ENCODE measurements at places on chromosomes 12 and 14.

DNA sequence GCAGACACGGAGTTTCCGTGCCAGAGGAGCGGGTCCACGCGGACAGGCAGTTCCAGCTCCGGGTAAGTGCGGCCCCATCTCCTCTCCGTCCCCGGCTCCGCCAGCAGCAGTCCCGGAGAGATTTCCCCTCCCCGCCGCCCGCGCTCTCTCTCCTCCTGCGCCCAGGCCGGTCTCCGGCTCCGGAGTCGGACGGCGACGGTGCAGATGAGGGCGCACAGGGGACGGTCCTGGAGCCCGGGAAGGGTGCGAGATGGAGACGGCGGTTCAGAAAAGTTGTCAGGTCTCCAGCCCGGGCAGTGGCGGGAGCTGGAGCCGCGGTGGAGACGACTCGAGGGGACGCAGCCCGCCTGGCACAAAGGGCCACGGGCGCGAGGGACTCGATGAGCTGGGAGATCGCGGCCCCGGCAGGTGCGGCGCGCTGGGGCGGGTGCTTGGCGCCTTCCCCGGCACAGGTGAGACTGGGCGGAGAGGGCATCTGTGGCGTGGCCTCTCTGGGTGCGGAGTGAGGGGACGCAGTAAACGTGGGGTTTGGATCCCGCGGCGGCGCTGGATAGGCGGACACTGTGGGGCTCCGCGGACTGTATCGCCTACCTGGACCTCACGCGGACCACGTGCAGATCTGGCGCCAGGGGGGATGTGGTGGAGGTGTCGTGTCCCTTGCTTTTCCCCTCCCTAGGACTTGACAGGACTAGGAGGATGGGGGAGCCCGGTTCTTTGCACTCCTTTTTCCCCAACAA is 1540.3 kb upstream of the TMEM132C start:
- DNase-seq, result no peak

DNA sequence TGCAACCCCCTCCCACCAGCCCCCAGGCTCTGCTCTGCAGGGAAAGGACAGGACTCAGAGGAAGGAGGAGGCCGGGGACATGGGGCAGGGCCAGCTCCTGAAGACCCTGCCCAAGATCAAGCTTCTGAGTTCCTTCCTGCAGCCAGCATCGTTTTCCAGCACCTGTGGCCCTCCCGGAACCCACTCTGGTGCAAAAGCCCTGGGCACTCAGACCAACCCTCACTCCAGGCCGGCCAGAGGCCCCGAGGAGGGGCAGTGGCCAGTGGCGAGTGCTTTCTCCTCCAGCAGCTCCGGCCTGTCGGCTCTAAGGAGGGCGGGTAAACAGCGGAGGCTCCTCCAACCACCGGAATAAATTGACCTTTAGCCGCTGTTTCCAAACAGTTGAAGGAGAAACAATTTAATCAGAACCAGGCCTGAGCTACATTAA is 10.8 kb downstream of the TMEM179 start:
- no peak for DNase-seq

DNA sequence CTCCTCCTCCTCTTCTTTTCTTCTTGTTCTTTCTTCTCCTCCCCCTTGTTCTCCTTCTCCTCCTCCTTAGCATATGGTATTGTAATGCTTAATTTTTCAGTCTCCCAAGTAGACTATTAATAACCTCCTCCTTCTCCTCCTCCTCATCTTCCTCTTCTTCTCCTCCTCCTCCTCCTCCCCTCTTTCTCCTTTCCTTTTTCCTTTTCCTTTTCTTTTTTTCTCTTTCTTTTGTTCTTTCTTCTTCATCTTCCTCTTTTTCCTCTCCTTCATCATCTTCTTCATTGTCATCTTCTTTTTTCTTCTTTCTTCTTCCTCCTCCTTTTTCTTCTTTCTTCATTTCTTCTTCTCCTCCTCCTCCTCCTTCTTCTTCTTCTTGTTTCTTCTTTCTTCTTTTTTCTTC is 251.6 kb upstream of the ARHGAP5 start:
- DNase-seq, result no peak

DNA sequence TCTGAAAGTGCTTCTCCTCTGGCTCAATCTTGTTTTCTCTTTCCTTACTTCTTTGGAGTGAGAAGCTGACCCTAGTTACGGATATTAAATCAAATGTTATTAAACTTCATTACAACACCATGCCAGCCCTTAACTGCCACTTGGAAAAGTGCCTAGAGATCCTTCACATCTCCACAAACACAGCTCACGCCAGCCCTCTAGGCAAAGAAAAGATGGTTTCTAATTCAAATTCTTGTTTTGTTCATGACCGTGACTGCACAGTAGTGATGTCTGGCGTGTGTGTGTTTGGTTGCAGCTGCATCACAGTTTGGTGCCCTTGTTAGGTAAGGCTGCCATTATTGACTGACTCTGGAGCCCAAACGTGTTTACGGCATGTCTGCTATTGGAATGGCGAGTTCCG is 113.0 kb downstream of the BEGAIN start:
- no peak for DNase-seq

DNA sequence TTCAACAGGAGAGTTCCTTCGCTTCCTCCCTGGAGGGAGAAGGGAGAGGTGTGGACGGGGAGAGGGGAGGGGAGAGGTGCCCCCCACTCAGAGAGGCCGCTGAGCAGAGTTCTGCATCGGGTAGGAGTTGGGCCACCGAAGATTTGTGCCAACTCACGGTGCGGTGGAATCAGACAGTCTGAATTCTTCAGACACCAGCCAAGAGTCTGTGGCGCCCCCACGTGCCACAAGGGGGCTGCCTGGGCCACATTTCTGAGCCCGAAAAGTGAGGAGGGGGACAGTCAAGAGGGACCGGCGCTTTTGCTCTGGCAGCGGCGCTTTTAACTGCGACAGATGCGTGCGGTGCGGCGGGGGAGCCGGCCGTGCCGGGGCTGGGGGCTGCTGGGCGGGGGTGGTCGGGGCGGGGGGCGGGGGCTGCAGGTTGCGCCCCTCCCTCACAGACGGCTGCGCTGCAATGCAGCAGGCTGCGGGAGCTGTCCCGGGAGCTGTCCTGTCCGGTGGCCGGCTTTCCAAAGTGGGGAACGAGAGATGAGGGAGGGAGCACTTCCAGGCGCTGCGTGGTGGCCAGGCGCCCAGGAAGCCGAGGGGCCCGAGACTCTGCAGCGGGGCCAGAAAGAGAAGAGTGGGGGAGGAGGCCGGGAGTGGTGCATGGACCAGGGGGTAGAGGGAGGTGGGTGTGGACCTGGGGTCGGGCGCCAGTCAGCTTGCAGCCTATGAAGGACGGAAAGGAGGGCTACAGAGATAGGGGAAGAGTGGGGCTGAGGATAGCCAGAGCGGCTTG is 975 bp upstream of the RTL1 start:
- no peak for DNase-seq

GRCh38 chr12:14621826-14622225 is 54.1 kb upstream of the PLBD1 start:
- no peak for DNase-seq

- no peak for DNase-seq
Observed at GRCh38 chr14:101372894-101373620, 188.2 kb upstream of the DIO3 start.

DNA sequence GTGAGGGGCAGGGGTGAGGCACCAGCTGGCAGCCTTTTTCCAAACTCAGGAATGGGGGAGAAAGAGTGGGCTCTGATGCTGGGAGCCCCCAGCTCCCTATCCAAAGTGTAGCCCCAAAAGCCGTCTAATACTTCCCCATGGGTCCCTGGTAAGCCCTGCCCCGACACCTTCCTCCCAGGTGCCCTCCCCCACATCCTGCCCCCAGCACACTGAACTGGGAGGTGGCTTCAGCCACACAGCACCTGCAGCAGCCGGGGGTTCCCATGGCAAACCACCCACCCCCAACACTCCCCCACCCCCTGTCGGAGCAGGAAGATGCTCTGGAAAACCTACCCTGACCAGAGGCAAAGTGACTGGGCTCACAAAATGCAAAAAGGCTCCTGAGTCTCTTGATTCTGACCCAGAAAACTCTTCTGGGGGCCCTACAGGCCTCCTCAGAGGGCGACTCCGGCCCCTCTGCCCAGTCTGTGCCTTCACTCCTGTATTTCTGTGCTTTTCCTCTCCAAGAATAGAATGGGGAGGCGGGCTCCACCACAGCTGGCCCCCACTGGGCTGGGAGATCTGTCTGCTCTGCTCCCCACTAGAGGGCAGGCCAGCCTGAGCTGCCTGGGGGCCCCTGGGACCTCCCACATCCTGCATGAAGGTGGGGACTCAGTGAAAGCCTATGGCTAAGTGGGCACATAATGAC is 81.6 kb downstream of the ITPK1 start:
- peak; percentile 13 for DNase-seq

GRCh38 chr12:132238884-132239283 is 90.5 kb downstream of the GALNT9 start:
- DNase-seq, result no peak

DNA sequence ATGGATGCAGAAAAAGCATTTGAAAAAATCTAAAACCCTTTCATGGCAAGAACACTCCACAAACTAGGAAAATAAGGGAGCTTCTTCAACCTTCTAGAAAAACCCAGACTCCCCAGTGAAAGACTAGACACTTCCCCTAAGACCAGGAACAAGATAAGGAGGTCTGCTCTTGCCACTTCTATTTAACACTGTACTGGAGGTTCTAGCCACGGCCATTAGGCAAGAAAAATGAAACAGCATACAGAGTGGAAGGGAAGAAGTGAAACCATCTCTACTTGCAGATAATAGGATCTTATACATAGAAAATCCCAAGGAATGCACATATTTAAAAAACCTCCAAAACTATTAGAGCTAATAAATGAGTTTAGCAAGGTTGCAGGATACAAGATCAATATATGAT is 42.3 kb downstream of the CHGA start:
- DNase-seq, result no peak

DNA sequence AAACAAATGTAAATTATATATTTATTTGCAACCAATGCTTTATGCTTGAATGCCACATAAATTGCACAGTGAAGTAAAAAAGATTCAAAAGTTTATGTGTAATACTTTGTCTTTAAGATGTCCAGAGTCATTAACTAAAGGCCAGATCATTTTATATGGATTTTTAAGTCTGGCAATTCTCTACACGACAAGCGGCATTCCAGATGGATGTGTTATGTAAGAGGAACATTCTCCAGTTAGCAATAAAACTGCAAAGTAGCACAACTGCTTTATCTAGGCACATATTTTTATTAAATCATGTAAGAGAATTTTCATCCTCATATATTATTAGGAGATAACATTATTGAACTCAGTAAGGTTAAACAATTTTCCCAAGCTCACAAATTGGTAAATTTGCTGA is 1717.7 kb upstream of the SEL1L start:
- no peak for DNase-seq

GRCh38 chr14:41360126-41360525 is 246.6 kb upstream of the LRFN5 start:
- no peak for DNase-seq

- DNase-seq, result no peak
Observed at GRCh38 chr12:30839643-30840220, 85.0 kb upstream of the CAPRIN2 start.

- no peak for DNase-seq
Observed at GRCh38 chr12:75212072-75212471, 2.4 kb upstream of the KCNC2 start.

- no peak for DNase-seq
Observed at GRCh38 chr14:26621364-26621763, 23.5 kb upstream of the NOVA1 start.

DNA sequence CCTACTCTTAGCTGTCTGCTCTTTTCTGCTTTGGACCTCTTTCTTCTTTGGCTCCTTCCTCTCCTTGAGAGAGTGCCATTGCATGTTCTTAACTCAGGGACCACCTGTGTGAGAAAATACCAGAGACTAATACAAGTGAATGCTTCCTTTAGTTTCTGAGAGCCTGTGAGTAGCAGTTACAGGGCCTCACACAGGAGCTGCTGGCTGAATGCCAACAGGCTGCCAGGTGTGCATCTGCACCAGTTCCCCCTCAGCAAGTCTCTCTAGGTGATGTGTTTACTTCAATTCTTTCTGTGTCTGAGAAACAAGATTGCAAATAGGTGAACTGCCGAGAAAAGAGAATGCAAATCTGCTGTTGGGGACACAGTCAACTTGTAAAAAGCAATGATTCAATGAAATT is 108.2 kb downstream of the STXBP6 start:
- no peak for DNase-seq

- DNase-seq, result no peak
Observed at GRCh38 chr12:47797441-47797840, 22.3 kb downstream of the HDAC7 start.

GRCh38 chr14:101194373-101195308 is 291.1 kb upstream of the RTL1 start:
- DNase-seq, result no peak

DNA sequence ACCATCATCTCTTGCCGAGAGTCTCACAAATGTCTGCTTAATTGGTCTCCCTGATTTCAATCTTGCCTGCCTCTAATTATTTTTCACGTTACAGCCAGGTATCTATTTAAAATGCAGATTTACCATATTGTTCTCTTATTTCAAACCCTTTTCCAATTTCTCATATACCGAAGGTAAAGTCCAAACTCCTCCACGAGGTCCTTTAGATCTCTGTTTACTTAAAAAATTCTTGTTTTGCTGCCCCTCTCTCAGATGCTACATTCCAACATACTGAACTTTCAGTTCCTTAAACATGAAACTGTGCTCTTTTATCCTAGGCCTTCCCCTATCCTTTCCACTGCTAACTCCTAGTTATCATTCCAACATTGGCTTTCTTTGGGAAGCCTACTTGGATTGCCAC is 363.9 kb downstream of the CEP128 start:
- DNase-seq, result no peak

DNA sequence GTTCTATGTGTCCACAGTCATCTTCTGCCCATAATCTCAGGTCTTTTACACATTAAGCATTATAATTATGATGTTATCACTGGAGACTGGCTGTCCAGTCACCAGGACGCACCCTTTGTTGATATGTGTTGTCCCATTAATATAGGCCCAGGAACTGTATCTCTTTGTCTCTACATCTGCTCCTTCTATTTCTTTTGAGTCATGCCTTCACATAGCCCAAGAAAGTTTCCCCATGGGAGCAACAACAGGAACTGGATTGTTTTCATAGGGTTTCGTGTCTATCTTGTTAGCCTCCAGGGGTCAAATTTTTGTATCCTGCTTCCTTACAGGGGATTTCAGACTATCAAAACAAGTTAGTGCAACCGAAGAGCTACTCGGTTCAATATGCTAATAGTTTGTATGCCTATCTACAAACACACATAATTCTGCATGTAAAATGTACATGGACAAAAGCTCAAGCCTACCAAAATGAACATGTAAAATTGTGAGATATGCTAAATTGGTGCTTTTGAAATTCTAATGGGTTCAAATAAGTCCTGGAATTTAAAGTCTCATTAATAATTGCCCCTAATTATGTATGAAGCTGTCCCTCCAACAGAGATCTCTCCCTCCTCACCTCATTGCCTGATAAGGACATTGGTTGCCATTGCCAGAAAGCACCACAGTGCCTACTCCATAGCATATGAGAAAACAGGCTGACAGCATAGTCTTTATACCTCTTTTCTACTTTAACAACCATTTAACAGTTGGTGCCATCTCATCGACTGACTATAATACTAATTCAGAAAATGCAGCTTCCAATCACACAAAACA is 99.8 kb upstream of the DIO2 start:
- no peak for DNase-seq

- no peak for DNase-seq
Observed at GRCh38 chr12:131796754-131797587, 31.2 kb upstream of the MMP17 start.

GRCh38 chr12:112937741-112938719 is at the start of gene OAS3:
TSS of gene OAS3 (plus strand) at chr12:112938474. CDS start at chr12:112938531, 57 bp downstream.
- peak; percentile 53 for DNase-seq

All from stimulated activated CD4-positive, alpha-beta T cell treated with anti-CD3 and anti-CD28 coated beads, TNF-alpha, amount 100 ng/mL, for 24 hours (primary cell).